HepG2 (cell line): ENCODE measurements at places on chromosomes 7 and 10. TPM values are rescaled to one million over a fixed set of nuclear protein-coding genes. Genes with fewer than 3 reads are reported as not detected.

DNA sequence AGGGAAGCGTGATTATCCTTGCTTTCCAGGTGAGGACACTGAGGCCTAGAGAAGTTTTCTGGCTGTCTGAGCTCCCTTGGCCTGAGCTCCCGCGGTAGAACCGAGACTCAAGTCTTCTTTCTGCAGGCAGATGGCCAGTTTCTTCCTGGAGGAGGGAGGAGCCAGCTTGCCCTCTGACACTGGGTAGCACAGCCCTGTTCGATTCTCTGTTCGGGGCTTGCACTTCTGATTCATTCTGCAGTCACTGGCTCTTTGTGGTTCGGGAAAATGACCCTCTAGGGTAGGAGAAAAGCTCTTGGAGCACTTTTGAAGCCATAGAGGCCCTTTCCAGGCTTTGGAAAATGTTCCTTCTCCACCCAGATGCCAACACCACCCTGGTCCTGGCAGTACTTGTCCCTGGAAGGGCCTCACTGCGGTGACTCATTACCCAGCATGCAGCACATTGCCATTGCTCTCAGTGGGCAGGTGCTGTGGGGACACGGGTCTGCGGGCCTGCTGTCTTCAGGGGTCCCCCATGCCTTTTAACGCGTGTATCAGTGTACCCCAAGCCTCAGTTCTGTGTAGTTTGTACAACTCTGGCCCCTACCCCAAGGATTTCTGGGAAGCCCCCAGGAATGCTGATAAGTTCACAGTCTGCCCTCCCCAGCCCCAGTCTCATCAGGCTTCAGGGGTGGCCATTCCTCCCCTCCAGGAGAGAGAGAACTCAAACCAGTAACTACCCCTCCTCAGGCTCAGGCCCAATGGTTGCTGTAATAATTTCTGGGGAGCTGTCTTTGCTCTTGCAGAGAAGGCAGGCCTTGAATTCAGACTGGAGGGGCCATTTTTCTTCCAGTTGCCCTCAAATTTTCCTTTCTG lies 11.9 kb downstream of the CHST3 start:
- no peak for DNase-seq

DNA sequence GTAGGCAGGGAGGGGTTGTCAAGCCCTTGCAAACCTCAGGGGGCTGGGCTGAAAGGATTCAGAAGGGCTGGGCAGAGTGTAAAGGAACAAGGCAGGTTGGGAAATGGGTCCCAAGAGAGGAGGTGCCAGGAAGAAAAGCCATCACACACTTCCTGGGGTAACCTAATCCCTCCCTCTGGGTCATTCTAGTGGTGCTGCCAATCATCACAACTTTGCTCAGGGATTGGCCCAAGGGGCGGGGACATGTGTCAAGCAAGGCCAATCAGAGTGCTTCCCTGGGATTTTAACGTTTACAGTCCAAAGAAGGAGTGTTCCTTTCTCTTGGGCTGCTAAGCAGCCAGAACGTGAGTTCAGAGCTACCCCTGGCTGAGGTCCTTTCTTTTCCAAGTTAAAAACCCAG lies 57.1 kb upstream of the NPTX2 start:
- DNase-seq, result no peak

- no peak for DNase-seq
Observed at GRCh38 chr10:707861-708260, 18.4 kb upstream of the DIP2C start.

DNA sequence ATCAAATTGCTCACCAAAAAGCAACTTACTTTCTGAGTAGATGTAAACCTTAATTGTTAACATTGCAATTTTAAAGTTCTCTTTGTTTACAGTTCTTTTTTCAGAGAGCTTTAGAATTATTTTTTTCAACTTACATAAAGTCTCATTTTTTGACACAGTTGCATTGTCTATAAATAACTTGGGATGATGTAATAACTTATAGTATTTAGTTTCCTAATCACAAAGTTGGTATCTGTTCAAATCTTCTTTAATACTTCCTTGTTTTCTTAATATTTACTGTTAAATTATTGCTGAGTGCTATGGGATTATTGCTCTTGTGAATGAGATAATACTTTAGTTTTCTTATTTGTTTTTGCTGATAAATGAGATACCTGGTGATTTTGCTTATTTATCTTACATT lies 18.9 kb upstream of the SUV39H2 start:
- no peak for DNase-seq

DNA sequence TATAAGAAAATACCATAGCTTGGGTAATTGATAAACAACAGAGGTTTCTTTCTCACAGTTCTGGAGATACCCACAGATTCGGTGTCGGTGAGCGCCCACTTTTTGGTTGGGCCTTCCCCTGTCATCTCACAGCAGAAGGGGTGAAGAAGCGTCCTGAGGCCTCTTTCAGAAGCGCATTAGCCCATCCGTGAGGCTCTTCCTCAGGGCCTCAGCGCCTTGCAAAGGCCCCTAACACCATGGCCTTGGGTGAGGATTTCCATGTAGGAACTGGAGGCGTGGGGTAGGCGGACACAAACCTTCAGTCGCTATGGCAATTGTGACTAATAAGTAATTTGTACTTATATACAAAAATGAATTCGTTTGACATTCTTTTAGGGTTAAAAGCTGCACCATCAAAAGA lies 316.0 kb downstream of the PTPRN2 start:
- no peak for DNase-seq

- DNase-seq, result peak; percentile 65
Observed at GRCh38 chr10:72954596-72955554, at the start of gene PLA2G12B. TSS of gene PLA2G12B (minus strand) at chr10:72954806. CDS start at chr10:72954685, 121 bp downstream.

FAM25G gene
- not detected in 2 replicates for polyA plus RNA-seq

DNA sequence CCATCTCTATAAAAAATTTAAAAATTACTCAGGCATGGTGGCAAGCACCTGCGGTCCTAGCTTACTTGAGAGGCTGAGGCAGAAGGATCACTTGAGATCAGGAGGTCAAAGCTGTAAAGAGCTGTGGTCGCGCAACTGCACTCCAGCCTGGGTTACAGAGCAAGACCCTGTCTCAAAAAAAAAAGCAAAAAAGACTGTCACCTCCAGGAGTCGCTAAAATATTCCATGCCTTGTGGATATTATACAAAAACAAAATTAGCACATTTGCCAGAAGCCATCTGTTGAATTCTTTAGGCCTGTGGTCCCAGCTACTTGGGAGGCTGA lies 87.0 kb upstream of the SDK1 start:
- no peak for DNase-seq

DNA sequence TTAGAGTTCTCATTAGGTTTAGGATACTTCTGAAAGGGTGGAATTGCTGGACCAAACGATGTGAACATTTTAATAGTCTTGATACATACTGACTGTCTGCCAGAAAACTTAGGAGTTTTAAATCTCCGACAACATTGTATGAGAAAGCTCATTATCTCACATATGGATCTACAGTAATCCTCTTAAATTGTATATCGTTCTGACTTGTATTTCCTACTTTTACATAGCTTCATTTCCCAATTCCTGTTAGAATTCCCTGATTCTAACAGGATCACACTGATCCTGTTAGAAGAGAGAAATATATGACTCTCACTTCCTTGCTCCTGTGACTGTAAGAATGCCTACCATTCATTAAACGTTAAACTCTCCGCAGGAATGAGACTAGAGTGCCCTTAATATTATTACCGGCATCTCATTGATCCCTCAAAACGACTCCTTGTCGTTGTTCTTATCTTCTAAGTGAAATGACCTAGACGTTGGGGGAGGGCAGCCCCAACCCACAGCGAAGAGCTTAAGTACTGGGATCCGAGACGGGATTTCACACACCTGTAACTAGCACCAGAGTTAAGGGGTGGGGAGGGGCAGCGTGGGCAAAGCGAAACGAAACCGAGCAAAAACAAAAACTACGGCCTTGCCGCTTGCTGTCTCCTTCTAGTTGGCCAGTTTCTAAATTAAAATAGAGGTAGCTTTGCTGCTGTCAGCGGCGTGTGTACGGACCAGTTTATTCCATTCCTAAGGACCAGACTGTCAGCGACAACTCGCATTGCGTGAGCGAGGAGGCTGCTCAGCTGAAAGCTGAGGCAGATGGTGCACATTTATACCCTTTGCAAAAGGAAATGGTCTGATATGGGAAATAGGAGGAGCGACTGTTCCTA lies 678 bp upstream of the TMEM106B start:
- peak; percentile 0 for DNase-seq

NUTM2B gene
- polyA plus RNA-seq, result 0.16 and 0.20 TPM in 2 replicates

DNA sequence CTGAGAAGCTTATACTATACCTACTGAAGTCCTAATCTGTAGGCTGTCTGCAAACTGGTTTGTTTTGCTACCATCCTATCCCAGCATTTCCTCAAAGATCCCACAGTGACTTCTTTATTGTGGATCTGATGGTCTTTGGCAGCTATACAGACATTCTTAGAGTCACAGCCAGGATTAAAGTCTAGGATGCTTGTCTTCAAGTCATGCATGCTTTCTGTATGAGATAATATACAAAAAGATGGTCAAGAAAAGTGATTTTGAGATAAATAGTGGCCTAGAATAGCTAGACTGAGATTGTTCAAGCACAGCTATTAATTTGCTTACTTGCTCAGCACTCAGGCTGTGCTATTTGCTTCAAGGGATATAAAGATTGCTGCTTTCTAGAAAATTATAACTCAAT lies 454.4 kb downstream of the AUTS2 start:
- DNase-seq, result no peak

OR6V1 gene
- polyA plus RNA-seq, result not detected in 2 replicates

DNA sequence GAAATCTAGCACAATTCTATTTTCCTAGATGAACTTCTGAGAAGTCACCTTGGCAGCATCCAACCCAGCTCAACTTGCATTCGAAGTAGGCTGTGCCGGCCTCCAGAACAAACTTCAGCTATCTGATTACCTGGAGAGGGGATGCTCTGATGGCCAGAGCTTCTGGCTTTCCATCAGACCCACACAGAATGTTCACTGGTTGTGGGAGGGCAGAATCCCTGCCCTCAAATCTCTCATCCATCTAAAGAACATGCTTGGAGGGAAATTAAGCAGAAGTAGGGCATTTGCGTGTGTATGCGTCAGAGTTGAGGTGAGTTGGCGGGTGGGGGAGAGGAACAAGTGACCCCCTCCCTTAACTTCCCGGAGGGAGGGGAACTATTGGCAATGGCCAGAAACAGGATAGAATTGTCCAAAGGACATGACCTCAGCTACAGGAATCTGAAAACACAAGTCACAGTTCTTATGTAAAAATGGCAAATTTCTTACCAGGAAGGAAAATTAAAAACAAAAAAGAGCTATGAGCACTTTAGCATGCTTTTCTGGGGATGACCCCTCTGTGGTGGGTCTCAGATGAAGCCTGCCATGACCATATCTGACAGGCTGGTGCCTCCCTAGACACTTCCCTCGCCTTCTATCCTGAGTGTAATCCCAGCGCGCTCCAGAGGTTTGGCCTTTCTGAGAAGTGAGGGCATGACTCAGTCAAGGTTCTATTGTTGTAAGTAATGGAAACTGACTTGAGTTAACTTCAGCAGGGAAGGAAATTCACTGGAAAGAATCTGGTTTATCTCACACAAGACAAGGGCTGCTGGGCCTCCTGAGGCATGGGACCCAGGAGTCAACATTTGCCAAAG lies 278.8 kb downstream of the RPS24 start:
- no peak for DNase-seq

DNA sequence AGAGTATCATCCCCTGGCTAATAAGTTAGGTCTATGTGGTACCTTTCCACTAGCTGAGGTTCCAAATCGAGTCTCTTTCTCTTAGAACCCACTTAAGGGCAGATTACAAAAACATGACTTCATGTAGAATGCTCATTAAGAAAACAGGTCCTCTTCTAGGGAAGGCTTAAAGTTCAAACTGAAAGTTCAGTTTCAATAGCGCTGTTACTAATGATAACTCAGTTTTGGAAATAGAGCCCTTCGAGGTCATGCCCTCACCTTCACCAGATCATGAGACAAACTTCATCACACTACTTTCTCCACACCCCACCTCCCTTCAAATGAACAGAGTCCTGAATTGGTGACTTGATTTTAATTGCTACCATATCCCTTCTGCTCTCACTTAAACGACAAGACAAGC lies 26.2 kb downstream of the HGF start:
- DNase-seq, result no peak

GRCh38 chr7:149681274-149681673 lies 92.1 kb downstream of the ZNF467 start:
- DNase-seq, result no peak

MYL10 gene
- 0.16 TPM in 1 of 2 replicates, not detected in the other for polyA plus RNA-seq

DLX6 gene
- polyA plus RNA-seq, result 2.4 and 3.5 TPM in 2 replicates

TEX47 gene
- not detected in 2 replicates for polyA plus RNA-seq

GRCh38 chr7:137755427-137755826 lies 91.3 kb downstream of the DGKI start:
- no peak for DNase-seq

- DNase-seq, result no peak
Observed at GRCh38 chr7:155000795-155001194, 2.1 kb downstream of the PAXIP1 start.

ENKUR gene
- polyA plus RNA-seq, result 0.10 and 0.15 TPM in 2 replicates

DNA sequence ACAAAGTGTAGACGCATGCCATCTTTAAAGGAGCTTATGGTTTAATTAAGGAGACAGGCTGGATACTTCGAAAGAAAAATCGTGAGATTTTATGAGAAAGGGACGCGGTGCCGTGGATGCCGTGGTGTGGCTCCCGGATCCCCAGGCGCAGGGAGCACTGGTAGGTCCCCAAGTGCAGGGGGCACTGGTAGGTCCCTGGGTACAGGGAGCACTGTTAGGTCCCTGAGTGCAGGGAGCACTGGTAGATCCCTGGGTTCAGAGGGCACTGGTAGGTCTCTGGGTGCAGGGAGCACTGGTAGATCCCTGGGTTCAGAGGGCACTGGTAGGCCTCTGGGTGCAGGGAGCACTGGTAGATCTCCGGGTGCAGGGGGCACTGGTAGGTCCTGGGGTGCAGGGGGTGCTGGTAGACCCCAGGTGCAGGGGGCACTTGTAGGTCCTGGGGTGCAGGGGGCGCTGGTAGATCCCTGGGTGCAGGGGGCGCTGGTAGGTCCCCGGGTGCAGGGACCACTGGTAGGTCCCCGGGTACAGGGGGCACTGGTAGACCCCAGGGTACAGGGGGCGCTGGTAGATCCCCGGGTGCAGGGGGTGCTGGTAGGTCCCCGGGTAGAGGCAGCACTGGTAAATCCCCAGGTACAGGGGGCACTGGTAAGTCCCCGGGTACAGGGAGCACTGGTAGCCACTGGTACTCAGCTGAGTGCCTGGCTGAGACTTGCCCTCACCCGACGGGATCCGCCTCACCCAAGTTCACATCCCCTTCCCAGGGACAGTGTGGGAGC lies 14.1 kb downstream of the PRKAG2 start:
- DNase-seq, result no peak

DNA sequence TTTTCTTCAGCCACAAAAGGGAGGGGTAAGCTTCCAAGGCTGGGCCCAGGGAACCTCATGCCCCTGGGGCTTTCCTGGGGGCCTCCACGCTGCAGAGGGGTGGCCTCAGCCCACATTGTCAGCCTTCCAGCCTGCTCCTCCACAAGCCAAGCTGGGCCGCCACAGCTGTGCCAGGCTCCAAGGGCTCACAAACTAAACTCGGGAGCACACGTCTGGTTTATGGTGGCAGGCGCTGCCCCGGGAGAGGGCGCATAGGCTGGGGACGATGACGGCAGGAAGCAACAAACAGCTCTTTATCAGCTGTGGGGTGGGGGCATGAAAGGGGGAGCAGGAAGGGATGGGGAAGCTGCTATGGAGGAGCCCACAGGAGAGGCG lies 6.3 kb upstream of the CDH23 start:
- DNase-seq, result no peak

GRCh38 chr7:137873979-137874777 lies 27.4 kb upstream of the DGKI start:
- DNase-seq, result no peak

LIPF gene
- not detected in 2 replicates for polyA plus RNA-seq

ALOX5 gene
- polyA plus RNA-seq, result 0.04 TPM in 1 of 2 replicates, not detected in the other

TRIM74 gene
- polyA plus RNA-seq, result 0.51 and 0.61 TPM in 2 replicates

BCCIP gene
- polyA plus RNA-seq, result 26.7 and 37.0 TPM in 2 replicates

ELMO1 gene
- 0.14 and 0.17 TPM in 2 replicates for polyA plus RNA-seq

LIPM gene
- not detected in 2 replicates for polyA plus RNA-seq

GRCh38 chr7:98283127-98283886 lies 1.8 kb downstream of the BRI3 start:
- DNase-seq, result no peak
